DMS153 (cell line): ENCODE measurements at places on chromosomes 5 and 9.

DNA sequence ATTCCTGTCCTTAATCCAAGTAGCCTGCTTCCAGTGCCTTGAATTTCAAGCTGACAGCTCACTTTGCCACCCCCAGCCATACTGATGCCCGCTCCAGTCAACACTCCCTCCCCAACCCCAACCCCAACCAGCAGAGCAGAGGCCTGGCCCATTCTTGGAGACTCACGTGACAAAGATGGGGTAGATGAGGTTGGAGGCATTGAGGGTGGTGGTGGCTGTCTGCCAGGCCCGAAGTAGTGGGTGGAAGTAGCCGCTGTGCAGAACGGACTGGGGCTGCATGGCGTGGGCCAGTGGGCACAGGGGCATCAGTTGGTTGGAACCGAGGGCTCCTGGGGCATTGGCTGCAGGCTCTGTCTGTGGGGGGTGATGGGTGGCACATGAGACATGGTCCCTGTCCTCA, 7.8 kb downstream of the ALAD start:
- DNase-seq, result no peak

DNA sequence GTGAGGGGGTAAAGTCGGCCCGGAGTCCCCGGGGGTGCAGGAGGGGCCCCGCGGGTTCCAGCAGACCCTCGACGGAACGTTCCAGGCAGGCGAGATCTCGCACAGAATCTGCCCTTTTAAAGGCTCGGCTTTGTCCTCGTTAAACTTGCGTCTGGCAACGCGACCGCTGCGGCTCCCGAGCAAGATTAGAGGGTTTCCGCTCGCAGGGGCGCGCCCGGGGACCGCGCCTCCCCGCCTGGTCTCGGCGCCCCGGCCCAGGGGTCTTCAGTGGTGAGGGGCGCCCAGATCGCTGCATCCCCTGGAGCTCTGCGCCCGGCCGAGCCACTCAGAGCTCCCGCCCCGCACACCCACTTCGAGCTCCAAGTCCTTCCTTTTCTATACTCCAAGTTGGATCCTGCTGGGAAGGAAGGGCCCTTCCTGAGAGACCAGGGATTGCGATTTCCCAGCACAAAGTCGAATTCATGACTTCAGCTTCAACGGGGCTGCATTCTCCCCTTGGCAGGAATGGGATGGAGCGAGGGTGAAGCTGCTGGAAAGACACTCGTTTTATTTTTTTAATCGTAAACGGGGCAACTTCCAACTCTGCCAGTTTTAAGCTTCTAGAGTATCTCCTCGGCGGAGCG, 11.3 kb downstream of the PROP1 start:
- DNase-seq, result no peak

GRCh38 chr5:95786821-95787418, 35.6 kb downstream of the GLRX start:
- DNase-seq, result no peak

GRCh38 chr9:123743737-123744136, 186.2 kb downstream of the DENND1A start:
- DNase-seq, result no peak

DNA sequence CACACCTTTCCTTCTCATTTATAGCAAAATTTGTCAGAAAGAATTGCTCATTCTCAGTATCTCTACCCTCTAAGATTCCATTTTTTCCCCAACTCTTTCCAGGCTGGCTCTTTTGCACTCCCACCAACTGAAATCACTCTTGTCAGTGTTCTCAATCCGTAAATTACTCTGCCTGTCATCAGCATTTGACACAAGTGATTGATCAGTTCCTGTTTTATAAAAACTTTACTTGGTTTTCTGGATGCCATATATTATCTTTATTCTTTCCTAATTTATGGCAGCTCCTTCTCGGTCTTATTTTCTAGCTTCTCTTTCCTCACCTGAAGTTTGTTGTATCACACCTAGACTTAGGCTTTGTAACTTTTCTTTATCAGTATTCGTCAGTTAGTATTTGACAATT, 16.4 kb downstream of the DENND4C start:
- DNase-seq, result no peak

GRCh38 chr5:19334278-19334677, 653.7 kb downstream of the CDH18 start:
- no peak for DNase-seq

- DNase-seq, result peak; percentile 4
Observed at GRCh38 chr5:177403102-177403791, 2.8 kb upstream of the PFN3 start.

DNA sequence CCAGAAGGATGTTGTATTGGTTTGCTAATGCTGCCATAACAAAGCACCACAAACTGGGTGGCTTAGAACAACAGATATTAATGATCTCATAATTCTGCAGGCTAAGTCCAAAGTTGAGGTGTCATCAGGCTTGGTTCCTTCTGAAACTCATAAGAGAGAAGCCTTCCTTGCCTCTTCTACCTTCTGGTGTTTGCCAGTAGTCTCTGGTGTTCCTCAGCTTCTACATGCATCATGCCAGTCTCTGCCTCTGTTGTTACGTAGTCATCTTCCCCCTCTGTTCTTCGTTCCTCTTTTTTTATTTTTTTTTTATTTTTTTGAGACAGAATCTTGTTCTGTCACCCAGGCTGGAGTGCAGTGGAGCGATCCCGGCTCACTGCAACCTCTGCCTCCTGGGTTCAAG, 61.8 kb downstream of the LRRC70 start:
- DNase-seq, result no peak

- DNase-seq, result no peak
Observed at GRCh38 chr9:109468927-109469326, 29.2 kb downstream of the PTPN3 start.

GRCh38 chr5:76325326-76325725, 77.8 kb upstream of the IQGAP2 start:
- no peak for DNase-seq

GRCh38 chr5:14357851-14358250, 214.7 kb downstream of the TRIO start:
- DNase-seq, result no peak

DNA sequence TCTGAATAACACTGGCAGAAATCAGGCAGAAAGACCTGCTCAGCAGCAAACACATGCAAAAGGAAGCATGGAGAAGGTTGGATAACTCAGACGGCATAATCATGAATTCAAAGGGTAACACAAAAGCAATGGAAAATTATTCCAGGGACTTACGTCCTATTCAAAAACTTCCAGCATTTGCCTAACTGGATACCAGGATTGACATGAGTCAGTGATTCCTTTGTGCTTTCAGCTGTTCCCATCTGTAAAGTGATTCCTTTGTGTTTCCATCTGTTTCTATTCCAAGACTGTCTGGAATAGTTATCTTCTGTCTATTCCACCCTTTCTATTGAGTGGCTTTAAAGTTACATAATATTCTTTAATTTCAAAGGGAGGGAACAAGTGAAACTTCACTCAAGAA, 1361.7 kb upstream of the CDH9 start:
- DNase-seq, result no peak

DNA sequence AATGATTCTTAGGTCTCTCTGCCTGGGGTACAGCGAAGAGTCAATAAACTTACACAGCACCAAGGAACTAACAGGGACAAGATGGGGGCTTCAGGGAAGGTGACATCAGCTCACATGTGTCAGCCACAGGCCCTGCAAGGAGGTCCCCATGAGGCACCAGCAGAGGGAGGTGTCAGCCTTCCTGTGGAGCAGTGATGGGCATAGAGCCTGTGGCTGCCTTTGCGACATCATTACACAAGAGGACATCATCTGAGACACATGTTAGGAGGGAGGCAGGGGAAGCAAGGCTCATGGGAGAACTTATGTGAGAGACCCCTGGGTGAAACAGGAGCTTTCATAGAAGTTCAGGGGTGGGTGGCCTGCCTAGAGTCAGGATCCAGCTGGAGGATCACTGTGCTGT, 389.6 kb downstream of the SEMA5A start:
- DNase-seq, result peak; percentile 30

- no peak for DNase-seq
Observed at GRCh38 chr5:145661737-145662485, 173.2 kb downstream of the PRELID2 start.

DNA sequence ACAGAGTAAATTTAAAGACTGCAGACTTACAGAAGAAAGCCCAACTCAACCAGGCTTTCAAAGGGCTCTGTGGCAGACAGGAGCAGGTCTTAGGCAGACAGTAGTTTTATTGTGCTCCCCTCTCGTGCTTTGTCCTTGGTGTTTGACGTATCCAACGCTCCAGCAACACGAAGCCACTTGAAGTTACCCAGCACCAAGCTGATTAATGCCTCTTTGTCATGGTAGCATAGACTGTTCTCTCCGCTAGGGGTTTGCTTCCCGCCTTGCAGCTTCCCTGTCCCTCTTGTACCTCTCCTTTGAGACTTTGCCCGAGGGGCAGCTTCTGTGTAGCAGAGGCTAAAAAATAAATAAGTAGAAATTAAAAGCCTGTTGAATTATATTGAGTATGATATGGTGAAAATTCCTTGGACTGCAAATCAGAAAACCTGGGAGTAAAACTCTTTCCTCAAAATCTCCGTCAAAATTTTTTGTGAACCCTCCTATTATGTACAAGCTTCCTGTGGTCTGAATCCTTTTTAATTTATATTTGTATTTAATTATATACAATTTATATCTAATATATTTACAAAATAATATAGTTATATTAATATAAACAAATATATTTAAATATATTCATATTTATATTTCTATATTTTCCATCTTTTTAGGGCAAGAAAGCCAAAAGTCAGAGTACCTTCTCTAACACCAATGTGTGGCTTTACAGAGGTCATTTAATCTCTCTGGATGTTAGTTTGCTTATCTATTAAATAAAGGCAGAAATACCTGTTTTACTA, 405.4 kb downstream of the DMAC1 start:
- peak; percentile 61 for DNase-seq

- peak; percentile 98 for DNase-seq
Observed at GRCh38 chr9:120387257-120388002, 192.5 kb downstream of the CDK5RAP2 start.

GRCh38 chr5:157387683-157388093, 72.3 kb upstream of the NIPAL4 start:
- DNase-seq, result no peak

- DNase-seq, result no peak
Observed at GRCh38 chr9:91923145-91923544, 26.9 kb downstream of the ROR2 start.

DNA sequence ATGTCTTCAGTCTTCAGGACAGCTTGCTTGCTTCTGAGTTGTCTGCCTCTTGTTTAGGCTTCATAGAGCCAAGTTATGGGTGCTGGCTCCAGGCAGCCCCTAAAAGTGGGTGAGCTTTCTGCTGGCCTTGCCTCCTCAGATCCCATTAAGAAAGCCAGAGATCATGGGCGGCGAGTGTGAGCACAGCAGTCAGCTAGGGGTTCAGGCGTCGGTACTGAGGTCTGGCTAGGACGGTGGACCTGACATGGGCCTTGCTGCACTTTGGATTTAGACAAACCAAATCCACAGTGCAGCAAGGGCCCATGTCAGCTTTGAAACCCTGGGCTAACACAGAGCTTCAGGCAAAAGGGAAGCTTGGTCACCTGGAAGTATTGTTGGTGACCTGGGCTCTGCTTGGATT, 17.6 kb downstream of the PSAT1 start:
- no peak for DNase-seq

GRCh38 chr5:178227929-178228328, 4.7 kb downstream of the PHYKPL start:
- no peak for DNase-seq

GRCh38 chr9:94169968-94170367, 85.7 kb downstream of the PTPDC1 start:
- DNase-seq, result no peak

DNA sequence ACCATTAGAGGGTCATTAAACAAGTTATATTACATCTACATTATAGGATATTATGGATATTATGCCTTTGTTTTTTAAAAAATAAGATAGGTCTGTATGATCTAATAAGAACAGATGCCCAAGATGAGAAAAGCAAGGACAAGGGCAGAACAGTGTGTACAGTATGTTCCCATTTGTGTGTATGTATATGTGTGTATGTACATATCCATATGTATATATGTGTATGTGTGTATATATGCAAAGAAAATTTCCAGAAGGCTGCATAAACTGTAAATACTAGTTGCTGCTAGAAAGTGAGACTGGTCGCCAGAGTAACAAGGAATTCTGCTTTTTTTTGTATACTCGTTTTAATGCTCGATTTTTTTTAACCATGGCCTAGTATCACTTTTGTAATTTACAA, 58.1 kb upstream of the GLIS3 start:
- DNase-seq, result no peak

- DNase-seq, result no peak
Observed at GRCh38 chr9:112179816-112180215, 4.7 kb upstream of the SUSD1 start.
